ENCODE measurements at places on chromosomes 11 and 22.

DNA sequence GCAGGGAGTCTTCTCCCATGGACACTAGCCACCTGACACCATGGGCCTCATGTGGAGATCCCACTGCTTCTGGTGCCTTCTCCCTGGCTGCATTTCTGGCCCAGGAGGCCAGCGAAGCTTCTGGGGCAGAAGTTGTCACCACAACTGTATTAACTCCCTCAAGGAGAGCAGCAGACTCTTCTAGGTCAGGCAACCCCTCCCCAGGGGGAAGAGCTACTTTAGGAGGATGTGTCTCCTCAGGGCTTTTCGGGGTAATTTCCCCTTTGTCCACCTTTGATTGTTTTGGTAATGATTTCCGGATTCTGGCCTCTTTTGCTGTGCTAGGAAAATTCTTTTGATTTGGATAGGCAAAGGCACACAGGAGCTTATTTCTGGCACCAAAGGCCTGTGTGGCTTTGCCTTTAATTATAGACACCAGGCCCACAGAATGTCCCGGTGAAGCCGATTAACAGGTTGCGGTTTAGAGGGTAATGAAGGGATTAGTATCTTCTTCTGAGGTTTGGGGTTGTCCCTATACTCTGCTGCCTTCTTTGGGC is 8.9 kb upstream of the UCP2 start:
- peaks cover 13% of the 10 kb centered on the region for H3K4me1 ChIP-seq
- H3K27ac ChIP-seq, result no peak overlapping the region
- no peak overlapping the region for H3K4me3 ChIP-seq
- no peaks in the 10 kb centered on the region for H3K36me3 ChIP-seq

DNA sequence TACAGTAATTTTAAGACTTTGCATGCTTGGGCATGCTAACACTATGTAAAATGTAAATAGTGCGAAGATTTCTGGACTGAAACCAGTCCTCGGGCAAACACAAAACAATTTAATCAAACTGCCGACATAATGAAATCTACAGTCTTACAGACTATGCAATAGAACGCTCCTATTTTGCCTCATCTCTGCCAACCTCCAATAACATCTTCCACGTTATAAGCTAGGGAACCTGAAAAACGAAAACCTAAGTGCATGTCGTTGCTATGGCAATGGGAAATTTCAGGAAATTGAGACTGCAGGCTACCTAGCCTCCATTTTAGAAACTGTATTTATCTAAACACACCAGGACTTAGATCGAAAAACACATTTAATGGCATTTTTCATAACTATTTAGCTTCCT is 1.1 kb downstream of the CSTF3 start:
- H3K4me1 ChIP-seq, result peaks cover 28% of the 10 kb centered on the region
- no peaks in the 10 kb centered on the region for H3K27me3 ChIP-seq
- DNase-seq, result peak; percentile 54
- peak overlapping the region; percentile 82 for H3K27ac ChIP-seq

GRCh38 chr11:44186321-44186930 is 90.9 kb downstream of the EXT2 start:
- H3K4me3 ChIP-seq, result no peak overlapping the region
- H3K4me1 ChIP-seq, result peaks cover 12% of the 10 kb centered on the region
- no peak for DNase-seq
- H3K27me3 ChIP-seq, result no peaks in the 10 kb centered on the region
- H3K27ac ChIP-seq, result no peak overlapping the region
- 0 out of 2 replicates have a peak, but pooled peaks cover 4% of the 10 kb centered on the region for H3K36me3 ChIP-seq

DNA sequence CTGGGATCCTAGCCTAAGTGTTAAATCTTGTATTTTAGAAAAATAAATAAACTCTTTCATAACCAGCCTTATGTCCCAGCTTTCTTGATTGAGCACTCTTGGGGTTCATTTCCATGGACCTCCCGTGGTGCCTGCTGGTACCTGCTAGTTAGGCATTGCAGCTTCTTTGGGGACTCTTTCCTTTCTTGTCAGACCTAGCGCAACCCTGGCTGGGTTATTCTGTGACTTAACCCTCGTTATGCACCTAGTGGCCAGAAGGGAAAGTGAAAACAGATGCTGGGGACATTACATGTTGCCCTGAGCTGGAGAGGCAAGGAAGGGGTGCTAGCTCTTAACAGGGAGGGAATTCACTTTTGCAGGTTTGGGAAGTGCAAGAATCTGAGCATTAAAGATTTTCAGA is 46.8 kb downstream of the APIP start:
- no peak overlapping the region for H3K4me3 ChIP-seq
- H3K36me3 ChIP-seq, result 0 out of 2 replicates have a peak, but pooled peaks cover 3% of the 10 kb centered on the region
- H3K4me1 ChIP-seq, result no peaks in the 10 kb centered on the region
- no peaks in the 10 kb centered on the region for H3K27me3 ChIP-seq
- H3K27ac ChIP-seq, result no peak overlapping the region

- peaks cover 14% of the 10 kb centered on the region for H3K4me1 ChIP-seq
- H3K27me3 ChIP-seq, result no peaks in the 10 kb centered on the region
- no peak overlapping the region for H3K27ac ChIP-seq
- DNase-seq, result no peak
- no peaks in the 10 kb centered on the region for H3K36me3 ChIP-seq
These were observed 63.3 kb downstream of the GRIK4 start for GRCh38 chr11:120574876-120575275.

DNA sequence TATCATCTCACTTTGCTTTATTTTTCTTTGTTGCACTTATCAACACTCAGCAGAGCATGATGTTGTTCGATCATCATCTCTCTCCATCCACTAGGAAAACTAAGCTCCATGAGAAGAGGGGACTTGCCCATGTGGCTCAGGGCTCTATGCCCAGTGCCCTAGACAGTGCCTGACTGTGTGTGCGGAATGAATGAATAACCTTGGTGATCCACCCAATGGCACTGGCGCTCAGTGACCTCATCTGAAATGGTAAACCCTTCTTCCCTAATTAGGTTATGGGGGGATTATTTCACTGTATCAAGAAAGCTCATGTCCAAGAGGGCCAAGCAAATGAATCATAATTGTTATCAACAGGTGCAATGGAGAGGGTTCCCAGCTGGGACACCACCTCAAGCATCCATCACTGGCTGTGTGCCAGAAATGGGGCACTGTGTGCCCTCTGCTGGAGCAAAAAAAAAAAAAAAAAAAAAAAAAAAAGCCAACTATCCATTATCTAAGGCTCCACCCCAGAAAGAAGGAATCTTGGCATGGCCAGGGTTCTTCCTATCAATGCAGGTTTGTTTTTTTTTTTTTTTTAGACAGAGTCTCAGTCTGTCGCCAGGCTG is 172.6 kb downstream of the LARGE1 start:
- DNase-seq, result no peak
- no peaks in the 10 kb centered on the region for H3K27me3 ChIP-seq
- H3K36me3 ChIP-seq, result no peaks in the 10 kb centered on the region
- no peak overlapping the region for H3K27ac ChIP-seq

DNA sequence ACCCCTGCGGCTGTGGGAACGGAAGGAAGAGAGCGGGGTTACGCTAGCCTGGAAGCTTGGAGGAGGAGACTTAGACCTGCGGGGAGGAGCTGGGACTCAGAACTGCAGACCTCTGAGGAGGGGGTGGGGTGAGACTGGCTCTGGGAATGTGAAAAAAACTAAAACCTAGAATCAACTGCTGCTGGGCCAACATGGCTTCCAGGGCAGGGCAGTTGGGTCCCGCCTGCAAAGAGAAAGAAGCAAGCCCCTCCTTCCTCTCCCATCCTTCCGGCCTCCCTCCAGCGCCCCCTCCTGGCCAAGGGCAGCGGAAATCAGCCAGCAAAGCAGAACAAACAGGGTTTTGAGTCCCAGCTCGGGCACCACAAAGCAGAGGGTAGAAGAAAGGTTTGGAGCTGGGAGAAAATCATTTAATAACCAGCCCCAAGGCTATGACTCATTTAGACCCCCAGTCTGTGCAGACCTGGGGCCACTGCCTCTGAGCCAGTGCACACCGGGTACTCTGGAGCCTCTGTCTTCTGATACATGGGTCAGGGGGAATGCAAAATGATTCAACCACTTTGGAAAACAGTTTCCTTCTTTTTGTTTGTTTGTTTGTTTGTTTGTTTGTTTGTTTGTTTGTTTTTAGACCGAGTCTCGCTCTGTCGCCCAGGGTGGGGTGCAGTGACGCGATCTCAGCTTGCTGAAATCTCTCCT is 7.3 kb upstream of the NCF4 start:
- H3K4me3 ChIP-seq, result no peak overlapping the region
- no peaks in the 10 kb centered on the region for H3K36me3 ChIP-seq
- H3K27me3 ChIP-seq, result peaks cover 17% of the 10 kb centered on the region
- DNase-seq, result peak; percentile 93
- no peaks in the 10 kb centered on the region for H3K4me1 ChIP-seq

- no peak for DNase-seq
- no peak overlapping the region for H3K4me3 ChIP-seq
- H3K36me3 ChIP-seq, result no peaks in the 10 kb centered on the region
- no peak overlapping the region for H3K27ac ChIP-seq
- no peaks in the 10 kb centered on the region for H3K27me3 ChIP-seq
- H3K4me1 ChIP-seq, result no peaks in the 10 kb centered on the region
These were observed 617.5 kb downstream of the JRKL start for GRCh38 chr11:97007283-97007682.

DNA sequence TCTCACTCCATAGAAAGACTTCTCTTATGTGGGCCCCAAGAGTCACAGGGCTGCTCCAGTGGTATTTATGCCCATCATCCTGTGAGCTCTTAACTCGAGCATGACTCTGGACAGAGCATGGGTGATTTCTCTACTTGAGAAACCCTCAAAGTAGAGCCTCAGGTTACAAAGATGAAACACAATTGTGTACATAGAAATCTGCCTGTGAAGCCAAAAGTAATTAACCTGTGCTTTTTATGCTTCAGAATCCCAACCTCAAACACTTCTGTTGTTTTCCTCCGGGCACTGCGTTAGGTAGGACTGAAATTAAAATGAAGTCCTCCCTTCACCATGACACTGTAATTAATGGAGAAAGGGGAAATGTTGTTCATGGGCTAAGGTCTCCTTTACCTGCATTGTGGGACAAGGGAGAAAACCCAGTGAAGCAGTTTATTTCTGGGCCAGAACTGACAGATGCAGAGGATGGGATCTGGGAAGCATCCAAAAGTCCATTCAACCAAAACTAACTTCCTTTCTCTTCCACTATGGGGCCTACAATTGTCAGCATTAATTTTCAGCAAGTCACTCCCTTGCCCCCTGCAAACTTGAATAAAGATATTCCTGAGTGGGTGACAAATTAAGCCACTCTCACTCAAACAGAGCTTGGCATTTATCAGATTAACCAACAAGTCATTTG is 24.1 kb upstream of the POU2AF1 start:
- DNase-seq, result no peak
- no peaks in the 10 kb centered on the region for H3K36me3 ChIP-seq
- no peak overlapping the region for H3K4me3 ChIP-seq
- H3K27me3 ChIP-seq, result no peaks in the 10 kb centered on the region

DNA sequence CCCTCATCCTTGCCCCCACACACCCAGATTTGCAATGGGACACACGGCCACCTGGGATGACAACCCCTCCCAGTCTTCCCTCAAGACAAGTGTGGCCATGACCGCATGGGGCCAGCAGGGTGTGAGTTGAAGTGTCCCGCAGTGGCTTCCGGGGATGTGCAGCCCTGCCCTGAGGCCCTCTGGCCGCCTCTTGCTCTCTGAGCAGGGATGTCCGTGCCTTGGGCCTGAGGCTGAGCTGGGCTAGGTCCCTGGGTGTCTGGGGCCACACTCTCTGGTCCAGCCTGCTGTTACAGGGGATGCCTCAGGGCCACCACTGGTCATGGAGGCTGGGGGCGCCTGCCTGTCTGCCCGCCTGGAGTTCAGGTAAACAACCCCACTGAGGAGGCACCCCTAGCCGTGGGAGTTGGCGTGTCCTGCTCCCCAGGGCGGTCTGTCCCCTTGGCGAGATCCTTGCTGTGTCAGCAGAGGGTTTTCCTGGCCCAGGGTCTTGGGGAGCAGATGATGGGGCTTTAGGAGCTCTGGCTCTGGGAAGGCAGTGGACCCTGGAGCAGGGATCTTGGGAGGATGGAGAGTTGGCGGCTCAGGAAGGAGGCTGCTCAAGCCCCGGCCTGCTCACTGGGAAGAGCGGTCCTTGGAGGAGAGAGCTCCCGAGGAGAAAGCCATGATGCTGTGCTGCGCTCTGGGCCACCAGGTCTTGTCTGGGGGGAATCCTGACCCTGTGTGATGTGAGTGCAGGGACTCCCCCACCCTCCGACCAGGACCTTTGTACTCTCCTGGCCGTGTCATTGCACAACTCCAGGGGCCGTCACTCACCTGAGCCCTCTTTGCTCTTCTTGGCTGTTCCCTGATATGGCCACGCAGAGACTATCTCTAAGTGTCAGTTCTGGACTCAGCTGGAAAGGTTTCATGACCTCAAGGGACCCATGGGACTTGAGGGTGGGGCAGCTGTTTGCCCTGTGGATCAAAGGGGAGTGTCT is 67.9 kb downstream of the KCNQ1 start:
- H3K4me1 ChIP-seq, result no peaks in the 10 kb centered on the region
- no peak overlapping the region for H3K27ac ChIP-seq
- no peak for DNase-seq
- peaks cover 16% of the 10 kb centered on the region for H3K27me3 ChIP-seq
- H3K4me3 ChIP-seq, result no peak overlapping the region

- no peak overlapping the region for H3K27ac ChIP-seq
- no peak for DNase-seq
- no peak overlapping the region for H3K4me3 ChIP-seq
- peaks cover 10% of the 10 kb centered on the region for H3K27me3 ChIP-seq
These were observed 3.5 kb downstream of the C11orf91 start for GRCh38 chr11:33696931-33697638.

DNA sequence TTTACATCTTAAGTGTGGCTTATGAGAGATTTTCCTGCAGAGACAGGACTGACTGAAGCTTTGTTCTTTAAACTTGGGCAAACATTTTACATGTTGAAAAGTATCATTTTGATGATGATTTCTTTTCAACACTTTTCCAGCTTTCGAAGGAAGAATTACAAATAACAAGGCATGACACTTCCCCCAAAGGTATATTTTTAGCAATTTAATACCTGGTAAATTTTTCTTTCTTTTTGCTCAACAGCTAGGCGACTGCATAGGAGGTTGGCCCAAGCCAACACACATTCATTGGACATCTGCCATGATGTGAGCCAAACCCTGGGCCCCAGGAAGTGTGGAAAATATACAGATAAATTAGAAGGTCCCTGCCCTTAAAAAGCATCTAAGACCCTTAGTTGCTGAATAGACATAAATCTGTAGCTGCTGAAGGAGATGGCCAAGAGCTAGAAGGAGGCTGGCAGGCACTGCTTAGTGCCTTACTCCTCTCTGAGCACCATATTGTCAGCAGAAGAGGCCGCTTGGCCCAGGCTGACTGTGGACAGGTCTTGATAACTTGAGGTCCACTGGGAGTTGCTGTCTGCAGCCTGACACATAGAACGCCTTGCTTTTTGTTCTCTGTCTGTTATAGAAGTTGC is 53.3 kb upstream of the CD44 start:
- H3K27me3 ChIP-seq, result no peaks in the 10 kb centered on the region
- no peak for DNase-seq
- H3K4me1 ChIP-seq, result no peaks in the 10 kb centered on the region
- no peak overlapping the region for H3K4me3 ChIP-seq
- H3K27ac ChIP-seq, result no peak overlapping the region

GRCh38 chr11:60589611-60590010 is 74.4 kb downstream of the MS4A13 start:
- H3K27me3 ChIP-seq, result no peaks in the 10 kb centered on the region
- no peak overlapping the region for H3K27ac ChIP-seq
- H3K4me3 ChIP-seq, result no peak overlapping the region
- DNase-seq, result peak; percentile 32
- 0 out of 2 replicates have a peak, but pooled peaks cover 5% of the 10 kb centered on the region for H3K4me1 ChIP-seq
- H3K36me3 ChIP-seq, result no peaks in the 10 kb centered on the region

- peaks cover 8% of the 10 kb centered on the region for H3K4me1 ChIP-seq
These were observed 753 bp upstream of the PPARA start for GRCh38 chr22:46149512-46150033.

GRCh38 chr11:2303627-2304505 is 2.1 kb downstream of the TSPAN32 start:
- H3K36me3 ChIP-seq, result no peaks in the 10 kb centered on the region
- H3K4me3 ChIP-seq, result no peak overlapping the region
